NCI-H69 (cell line): ENCODE measurements at places on chromosomes 7 and 10.

- no peak for DNase-seq
These were observed 15.1 kb upstream of the AKR1B10 start for GRCh38 chr7:134512271-134512670.

DNA sequence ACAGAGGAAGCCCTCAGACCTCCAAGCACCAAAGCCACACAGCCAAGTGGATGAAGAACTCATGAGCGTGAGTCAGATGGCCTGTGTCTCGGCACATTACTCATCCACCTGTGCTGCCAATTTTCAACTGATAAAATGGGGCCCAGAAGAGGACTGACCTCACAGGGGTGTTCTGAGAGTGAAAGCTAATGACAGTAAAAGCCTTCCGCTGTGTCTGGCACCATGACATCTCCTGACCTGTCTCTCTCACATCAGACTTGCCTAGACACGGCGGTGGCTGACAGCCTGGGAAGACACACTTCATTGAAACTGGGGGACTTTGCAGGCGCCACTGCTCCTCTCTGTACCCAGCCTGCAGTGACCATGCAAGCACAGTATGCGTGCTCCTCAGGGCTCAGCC lies 8.3 kb upstream of the SLC18A3 start:
- DNase-seq, result no peak

GRCh38 chr7:138926241-138926612 lies 55.0 kb downstream of the KIAA1549 start:
- DNase-seq, result no peak

GRCh38 chr10:14736600-14737081 lies 38.1 kb downstream of the FAM107B start:
- DNase-seq, result no peak

DNA sequence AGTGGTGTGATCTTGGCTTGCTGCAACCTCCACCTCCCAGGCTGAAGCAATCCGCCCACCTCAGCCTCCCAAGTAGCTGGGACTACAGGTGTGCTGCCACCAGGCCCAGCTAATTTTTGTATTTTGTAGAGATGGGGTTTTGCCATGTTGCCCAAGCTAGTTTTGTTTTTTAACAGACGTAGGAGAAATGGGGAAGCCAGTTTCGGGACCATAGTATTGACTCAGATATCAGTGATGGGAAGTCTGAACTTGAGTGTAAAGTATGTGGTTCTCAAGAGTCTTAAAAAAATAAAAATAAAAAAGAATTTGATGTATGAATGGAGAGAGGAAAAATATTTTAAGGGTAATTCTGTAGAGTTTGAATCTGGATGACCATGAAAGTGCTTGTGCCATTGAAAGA lies 34.2 kb downstream of the SP4 start:
- DNase-seq, result no peak

DNA sequence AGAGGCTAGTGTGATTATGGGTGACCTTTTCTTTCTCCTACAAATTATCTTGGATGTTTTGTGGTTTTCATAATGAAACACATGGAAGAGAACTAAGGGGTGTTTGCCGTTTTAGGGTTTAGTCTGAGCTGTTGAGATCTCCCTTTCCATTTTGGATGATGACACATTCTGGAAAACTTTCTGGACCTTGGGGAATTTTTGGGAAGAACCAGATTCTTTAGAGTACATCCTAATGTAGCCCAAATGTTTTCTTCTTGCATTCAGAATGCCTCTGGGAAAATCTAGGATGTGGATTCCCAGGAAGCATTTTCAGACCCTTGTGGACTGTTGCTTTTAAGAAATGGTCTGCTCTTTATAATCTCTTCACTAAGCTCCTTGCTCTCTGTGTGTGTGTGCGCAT lies 165.7 kb downstream of the SORCS3 start:
- no peak for DNase-seq

DNA sequence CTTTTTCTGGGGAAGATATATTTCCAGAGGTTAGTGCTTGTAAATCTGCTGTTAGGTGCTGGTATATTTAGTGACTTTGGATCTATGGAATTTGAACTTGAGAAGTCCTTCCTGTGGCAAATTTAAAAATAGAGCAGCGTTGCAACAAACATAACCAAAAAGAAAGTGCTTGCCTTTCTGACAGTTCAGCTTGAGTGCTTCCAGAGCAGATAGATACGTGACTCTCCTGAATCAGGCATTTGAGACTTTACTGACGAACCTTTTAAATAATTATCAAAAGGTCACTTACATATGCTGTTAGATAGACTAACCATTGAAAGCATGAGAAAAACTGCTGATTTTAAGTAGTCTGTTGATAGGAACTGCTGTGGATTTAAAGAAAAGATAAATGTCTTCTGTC lies 387.5 kb upstream of the LRRTM3 start:
- no peak for DNase-seq

DNA sequence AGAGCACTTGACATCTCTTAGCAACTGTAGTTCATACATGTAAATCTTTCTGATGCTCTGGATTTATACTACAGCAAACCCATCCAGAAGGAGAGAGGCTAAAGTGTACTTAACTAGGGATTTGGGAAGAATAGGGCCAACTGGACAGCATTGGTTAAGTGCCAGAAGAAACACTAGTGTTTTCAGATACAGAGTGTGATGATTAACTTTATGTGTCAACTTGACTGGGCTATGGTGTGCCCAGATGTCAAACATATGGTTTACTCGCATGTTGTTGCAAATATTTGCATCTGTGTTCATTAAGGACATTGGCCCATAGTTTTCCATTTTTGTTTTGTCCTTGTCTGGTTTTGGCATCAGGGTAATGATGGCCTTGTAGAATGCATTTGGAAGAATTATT lies 384.7 kb upstream of the KCND2 start:
- DNase-seq, result no peak

DNA sequence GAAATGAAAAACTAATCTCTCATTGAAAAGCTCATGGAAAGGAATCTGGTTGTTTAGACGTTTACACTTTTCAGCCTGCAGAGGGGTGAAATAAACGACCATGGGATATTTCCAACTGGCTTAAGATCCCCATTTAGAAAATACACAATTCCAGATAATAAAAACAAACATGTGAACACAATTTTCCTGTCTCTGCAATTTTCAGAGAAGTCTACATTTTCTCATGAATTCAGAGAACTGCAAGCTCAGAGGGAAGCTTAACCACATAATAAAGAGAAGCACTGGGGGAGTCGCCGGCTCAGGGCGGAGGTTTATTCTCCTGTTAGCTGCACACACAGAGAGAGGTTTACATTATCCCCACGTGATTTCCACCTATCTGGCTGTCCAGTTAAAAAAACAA lies 215.2 kb downstream of the FANK1 start:
- no peak for DNase-seq

DNA sequence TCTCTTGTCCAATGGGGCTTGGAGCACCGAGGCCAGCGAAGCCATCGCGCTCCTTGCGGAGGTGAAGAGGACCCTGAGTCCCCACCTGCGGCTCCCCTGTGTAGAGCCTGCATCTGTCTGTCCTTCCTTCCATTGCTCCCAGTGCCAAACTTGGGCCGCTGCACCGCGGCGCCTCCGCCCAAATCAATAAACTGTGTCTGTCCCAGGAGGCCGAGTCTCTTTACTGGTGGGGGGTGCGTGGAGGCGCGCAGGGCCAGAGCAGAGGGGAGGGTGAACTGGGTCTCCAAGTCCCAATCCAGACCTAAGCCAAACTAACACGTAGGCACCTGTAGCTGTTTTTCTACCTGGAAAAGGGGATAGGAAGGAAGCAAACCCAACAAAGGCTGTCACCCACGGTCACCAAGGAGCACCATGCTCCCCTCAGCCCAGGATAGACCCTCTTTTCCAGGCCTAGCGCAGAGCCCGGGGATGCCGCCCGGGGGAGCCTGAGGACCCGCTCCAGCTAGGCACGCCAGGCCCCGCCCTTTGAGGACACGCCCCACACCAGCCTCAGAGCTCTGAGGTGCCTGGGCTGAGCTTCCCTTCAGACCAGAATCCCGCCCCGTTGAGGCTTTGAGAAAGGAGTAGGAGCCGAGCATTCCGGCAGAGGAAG lies 1.2 kb upstream of the CHAT start:
- peak; percentile 59 for DNase-seq

DNA sequence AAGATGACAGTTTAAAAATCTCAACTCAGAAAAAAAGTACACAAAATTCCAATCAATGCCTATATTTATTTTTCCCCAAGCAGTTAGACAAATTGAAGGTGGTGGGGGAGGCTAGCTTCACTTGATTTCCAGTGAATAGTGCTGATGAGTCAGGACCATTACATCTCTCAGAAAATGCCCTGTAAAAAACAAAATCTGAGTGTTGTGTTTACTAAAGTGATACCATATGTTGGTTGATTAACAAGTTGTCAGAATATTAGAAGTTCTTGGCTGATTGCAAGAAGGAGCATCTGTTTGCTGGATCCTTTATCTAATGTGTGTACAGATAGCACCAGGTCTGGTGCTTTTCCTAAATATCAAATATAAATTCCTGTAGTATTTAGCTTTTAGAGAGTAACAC lies 31.3 kb upstream of the KIAA1217 start:
- DNase-seq, result no peak

GRCh38 chr10:129386415-129387257 lies 80.4 kb upstream of the MGMT start:
- no peak for DNase-seq

GRCh38 chr7:25849500-25850184 lies 302.4 kb upstream of the NFE2L3 start:
- peak; percentile 18 for DNase-seq

DNA sequence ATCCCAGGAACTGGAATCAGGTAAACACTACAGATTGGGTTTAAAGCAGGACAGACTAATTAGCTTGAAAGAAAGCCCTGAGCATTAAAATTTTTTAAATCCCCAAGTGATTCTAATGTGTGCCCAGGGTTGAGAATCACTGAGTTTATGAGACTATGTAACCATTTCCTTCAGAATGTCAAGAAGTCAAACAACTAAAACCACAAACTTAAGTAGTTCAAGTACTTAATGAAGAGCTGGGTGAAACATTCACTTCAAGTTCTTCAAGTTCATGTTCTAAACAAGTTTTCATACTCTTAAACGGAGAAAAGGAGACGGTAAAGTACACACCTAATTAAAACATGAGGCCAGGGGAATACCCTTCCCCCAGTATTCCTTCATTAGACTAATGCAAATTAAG lies 28.2 kb upstream of the TLL2 start:
- no peak for DNase-seq

DNA sequence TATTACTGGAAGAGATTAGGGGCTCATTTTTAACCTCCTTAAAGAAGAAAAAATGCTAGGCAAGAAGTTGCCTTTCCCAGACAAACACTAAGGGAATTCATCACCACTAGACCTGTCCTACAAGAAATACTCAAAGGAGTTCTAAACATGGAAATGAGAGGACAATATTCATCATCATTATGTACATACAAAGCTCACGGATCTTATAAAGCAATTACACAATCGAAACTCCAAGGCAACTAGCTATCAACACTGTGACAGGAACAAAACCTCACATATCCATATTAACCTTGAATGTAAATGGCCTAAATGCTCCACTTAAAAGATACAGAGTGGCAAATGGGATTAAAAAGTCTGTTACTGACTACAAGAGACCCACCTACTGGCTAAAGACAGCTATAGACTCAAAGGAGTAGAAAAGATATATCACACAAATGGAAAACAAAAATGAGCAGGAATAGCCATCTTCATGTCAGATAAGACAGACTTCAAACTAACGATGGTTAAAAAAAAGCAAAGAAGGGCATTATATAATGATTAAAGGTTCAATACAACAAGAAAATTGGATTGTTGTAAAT lies 246.6 kb downstream of the ADRA2A start:
- DNase-seq, result no peak

GRCh38 chr7:78703391-78703790 lies 750.1 kb downstream of the MAGI2 start:
- no peak for DNase-seq
